ENCODE measurements at places on chromosomes 2 and 18.
A peak's percentile ranks its signal among the peaks of the same experiment; 100 is the strongest.

- DNase-seq = peak; percentile 80
Measured at GRCh38 chr18:36692921-36693332, 135.9 kb downstream of the TPGS2 start.

DNA sequence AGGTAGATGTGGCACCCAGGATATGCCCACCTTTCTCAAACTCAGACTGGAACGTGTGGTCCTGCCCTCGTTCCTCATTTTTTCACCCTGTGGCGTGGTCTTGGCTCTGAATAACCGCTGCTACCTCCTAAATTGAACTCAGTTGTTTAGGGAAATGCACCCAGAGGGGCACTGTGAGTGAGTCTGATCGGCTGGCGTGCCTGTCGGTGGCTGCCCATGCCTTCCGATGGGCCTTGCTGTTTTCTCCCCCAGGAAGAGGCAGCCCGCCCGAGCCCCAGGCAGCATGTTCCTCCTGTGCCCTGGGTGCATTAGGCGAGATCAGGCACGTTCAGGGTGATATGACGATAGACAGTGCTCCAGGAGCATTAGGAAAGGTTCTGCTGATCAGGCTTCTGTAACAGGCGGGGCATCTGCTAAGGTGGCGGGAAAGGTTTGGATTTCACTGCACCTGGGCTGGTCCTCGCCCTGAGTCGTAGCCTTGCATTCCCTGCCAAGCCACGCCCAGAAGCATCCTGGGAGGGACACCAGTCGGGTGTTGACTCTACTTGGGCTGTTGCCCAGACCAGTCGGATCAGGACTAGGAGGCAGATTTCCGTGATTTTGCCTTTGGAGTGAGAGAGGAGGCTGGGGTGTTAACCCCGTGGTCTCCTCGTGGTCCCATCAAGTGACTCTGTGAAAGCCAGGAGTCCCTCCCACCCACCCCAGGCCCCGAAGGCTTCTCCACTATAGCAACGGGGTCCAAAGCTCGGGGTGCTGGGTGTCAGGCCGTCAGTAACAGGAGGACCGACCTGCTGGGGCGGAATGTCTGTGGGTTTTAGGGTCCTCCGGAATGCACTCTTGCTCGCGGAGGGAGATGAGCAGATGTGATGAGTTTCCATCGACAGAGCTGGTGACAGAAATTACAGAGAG, 75.1 kb downstream of the SH3BP4 start:
- DNase-seq = no peak

GRCh38 chr2:148586522-148587128, 57.9 kb upstream of the EPC2 start:
- DNase-seq = no peak

GRCh38 chr2:32061973-32062861, 1.1 kb upstream of the SPAST start:
- no peak for DNase-seq

GRCh38 chr18:76437011-76437410, 58.0 kb downstream of the ZNF516 start:
- no peak for DNase-seq

DNA sequence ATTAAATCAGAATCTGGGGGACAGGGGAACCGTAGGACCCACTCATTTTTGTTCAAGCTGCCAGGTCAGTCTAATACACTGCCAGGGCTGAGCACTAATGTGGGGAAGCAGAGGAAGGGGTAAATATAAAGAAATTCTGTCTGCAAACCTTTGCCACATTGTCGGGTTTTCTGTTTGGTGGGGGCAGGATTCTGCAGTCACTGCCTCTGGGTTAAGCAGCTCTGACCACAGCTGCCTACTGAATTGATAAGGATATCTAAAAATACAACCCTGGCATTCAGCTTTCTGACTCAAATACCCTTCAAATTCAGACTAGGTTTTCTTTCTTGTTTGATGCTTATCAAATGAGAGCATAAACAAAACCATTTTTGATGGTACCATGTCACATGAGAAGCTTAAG, 6.0 kb downstream of the DNER start:
- no peak for DNase-seq

DNA sequence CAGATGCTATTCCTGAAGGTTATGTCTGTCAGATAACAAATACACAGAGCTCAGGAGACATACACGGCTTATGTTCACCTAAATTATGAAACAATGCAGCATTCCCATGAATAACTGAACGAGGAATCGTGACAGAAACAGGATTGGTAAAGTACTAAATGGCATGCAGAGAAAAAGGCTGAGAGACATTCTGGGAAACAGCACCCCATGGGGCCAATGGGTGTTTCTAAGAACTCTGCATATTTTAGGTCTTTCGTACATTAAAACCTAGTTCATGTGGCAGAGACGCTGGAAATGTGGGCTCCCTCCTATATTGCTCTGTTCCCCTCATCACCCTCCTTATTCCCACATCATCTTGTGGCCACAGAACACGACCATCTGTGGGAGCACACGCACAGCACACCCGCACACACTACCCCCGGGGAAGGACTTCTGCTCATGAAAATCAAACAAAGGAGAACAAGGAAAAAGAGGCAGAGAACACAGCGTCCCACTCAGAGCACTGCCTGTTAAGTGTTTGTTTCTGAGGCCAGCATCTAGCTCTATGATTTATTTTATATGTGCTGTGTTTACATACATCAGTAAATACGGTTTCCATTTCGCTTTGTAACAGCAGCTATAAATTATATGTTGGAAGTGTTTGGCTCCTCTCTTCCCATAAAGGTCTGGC, 143.6 kb downstream of the AFF3 start:
- DNase-seq = no peak

DNA sequence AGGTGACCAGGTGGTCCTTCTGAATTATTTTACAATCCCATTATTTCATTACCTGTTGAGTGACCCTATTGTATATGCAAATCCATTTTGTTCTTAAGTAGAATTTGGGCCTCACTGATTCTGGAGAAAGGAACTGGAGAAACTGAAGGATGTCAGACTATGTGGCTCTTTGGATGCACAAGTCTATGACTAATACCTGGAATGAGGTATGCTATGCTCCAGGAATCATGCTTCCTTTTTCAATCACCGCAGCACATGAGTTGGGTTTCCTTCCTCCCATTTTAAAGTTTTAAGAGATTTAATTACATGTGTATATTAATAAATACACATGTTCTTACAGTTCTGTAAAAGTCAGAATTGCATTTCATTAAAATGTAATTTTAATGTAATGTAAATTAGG, 253.9 kb upstream of the VWC2L start:
- DNase-seq = no peak

DNA sequence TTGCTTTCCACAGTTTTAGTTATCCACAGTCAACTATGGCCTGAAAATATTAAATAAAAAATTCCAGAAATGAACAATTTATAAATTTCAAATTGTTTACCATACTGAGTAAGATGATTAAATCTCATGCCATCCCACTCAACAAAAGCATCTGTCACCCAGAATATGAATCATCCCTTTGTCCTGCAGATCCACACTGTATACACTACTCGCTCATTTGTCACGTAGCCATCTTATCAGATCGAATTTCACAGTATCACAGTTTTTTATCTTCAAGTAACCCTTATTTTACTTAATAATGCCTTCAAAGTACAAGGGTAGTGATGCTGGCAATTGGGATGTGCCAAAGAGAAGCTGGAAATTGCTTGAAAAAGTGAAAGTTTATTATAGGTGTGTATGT, 291.8 kb upstream of the LRATD1 start:
- no peak for DNase-seq

GRCh38 chr2:232890536-232890895, 20.5 kb downstream of the SNORC start:
- no peak for DNase-seq
